ENCODE measurements at places on chromosomes 16 and 17.

DNA sequence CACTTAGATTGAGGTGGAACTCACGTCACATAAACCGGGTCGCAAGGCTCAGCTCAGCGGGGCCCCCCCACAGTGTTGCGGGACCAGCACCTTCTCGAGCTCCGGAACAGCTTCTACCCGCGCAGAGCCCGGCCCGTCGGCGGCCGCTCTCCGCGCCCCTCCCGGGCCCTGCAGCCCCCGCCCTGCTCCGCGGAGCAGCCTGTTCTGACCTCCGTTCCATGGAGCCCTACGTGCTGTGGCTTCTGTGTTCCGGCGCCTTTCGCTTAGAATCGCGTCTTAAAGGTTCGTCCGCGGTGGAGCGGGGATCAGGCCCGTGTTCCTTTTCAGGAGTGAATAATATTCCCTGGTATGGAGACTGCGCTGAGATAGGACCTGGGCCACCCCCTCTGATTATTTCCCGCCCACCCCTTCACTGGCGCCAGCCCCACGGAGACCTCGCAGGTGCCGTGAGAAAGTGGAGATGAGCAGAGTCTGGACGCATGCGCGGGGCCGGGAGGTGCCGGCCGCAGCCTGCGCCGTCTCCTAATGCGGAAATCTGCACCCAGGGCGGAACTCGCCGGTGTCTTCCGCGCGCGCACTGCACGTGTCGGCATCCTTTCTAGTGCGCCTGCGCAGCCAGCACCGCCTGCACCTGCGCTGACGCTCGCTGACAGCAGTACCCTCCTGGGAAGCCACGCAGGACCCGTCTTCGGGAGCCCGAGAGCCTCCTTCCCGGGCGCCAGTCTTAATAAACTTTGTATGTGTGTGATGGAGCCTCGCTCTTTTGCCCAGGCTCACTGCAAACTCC lies 30.9 kb downstream of the ZNF778 start:
- DNase-seq, result no peak

DNA sequence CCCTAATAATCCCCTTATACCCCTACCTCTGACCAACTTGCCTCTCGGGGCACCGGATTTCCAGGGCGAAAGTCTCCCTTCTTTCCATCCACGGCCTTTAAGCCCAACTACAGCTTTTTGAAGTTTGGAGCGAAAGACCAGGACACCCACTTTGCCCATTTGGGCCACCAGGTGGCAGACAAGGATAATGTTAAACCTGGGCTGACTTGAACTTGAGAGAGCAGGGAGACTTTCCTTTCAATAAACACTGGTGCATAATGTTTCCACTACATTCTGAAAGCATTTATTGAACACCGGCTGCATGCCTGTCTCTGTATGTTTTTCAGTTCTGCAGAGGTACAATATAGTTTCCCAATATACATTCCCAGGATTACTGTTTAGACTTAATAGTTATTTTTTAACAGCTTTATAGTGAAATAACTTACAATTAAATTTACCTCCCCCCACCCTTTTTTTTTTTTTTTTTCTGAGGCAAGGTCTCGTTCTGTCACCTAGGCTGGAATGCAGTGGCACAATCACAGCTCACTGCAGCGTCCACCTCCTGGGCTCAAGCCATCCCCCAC lies 6.9 kb upstream of the CES3 start:
- DNase-seq, result peak; percentile 56

- DNase-seq, result no peak
Observed at GRCh38 chr17:42141382-42141781, 13.4 kb downstream of the RAB5C start.

GRCh38 chr16:73040735-73041402 lies 7.1 kb downstream of the ZFHX3 start:
- DNase-seq, result no peak

DNA sequence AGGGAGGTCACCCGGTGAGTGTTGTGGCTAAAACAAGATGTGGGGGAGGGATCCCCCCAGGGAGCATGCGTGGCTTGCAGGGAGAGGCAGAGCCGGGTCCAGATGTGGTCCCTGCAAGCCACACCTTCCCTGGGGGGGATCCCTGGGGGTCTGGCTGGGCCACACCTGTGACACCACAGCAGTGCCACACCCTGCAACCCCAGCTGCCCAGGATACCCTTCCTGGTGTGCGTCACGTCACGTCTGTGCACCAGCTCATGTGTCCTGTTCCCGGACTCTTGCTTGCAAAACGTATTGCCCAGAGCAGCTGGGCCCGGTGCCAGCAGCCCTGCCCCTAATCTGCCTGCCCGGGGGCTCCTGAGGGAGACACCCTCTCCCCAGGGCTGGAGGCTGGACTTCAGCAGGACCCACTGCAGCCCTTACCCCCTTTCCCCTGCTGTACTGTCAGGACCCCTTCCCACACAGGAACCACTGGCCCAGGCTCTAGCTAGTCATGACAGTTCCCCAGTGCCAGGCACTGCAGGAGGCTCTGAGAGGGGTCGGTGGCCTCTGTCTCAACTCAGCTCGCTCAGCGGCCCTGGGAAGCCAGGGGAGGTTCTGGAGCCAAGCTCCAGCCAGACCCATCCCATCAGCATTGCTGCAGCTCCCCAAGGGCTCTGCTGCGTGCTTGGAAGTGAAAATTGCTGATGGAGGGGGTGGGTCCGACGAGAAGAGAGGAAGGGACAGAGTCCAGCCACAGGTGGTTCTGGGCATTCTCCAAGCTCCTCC lies 25.8 kb upstream of the ACSF3 start:
- no peak for DNase-seq

GRCh38 chr16:68478526-68479250 lies 30.4 kb upstream of the SMPD3 start:
- no peak for DNase-seq

DNA sequence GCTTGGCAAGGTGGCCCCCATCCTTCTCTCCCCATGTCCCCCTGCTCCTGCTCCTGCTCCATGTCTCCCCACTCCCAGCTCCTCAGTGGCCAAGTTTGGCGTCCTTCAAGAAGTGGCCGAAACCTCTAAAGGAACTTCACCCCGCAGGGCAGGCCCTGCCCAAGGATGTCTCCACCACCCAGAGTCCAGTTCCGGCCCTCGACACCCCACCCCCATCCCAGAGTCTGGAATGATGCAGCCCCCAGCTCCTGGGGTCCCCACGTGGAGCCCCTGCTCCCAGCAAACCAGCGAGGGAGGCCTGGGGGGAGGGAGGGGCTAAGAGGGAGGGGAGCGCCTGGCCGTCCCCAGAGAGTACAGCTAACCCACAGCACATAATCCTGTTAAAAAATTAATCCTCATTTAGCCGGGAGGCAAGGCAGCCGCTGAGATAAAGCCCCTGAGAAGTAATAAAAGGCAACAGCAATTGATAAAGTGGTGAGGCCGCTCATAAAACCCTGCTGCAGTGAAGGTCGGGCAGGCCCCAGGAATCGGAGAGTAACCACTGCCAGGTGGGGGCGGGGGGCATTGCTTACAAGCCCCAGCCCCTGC lies 9.9 kb upstream of the ENPP7 start:
- no peak for DNase-seq

- DNase-seq, result peak; percentile 41
Observed at GRCh38 chr17:37405955-37406634, 541 bp downstream of the ACACA start.

DNA sequence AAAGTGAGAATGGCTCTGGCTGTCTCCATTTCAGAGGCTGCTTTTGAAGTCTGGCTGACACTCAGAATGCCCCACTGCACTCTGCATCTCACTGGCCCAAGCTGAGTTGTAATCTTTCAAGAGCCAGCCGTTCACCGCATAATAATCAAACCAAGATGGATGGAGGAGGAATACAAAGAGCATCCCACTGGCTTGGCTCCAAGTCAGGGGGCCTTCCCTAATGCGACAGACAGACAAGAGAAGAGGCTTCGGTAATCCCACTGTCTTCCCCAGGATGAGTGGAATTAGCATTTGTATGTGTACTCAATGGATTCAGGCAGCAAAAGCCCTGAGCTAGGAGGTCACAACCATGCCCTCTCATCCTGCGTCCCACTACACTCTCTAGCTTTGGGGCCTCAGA lies 68.0 kb downstream of the CBLN1 start:
- no peak for DNase-seq

DNA sequence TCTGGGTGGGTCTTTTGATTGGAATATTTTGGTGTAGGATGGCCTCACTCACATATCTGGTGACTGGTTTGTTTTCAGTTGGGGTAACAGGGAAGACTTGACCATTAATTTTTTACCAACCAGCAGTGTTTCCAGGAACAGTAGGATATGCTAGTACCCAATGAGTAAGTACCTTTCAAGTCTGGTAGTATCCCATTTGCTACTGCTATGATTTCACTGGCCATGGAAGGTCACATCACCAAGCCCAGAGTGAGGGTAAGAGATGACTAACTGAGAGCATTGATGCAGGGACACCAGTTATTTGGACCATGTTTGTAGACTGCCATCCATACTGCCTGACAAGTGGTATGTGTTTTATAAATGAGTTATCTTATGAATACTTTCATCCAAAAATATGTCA lies 277.7 kb downstream of the MAP2K6 start:
- DNase-seq, result no peak

GRCh38 chr17:70394473-70395232 lies 225.3 kb downstream of the KCNJ2 start:
- DNase-seq, result no peak

DNA sequence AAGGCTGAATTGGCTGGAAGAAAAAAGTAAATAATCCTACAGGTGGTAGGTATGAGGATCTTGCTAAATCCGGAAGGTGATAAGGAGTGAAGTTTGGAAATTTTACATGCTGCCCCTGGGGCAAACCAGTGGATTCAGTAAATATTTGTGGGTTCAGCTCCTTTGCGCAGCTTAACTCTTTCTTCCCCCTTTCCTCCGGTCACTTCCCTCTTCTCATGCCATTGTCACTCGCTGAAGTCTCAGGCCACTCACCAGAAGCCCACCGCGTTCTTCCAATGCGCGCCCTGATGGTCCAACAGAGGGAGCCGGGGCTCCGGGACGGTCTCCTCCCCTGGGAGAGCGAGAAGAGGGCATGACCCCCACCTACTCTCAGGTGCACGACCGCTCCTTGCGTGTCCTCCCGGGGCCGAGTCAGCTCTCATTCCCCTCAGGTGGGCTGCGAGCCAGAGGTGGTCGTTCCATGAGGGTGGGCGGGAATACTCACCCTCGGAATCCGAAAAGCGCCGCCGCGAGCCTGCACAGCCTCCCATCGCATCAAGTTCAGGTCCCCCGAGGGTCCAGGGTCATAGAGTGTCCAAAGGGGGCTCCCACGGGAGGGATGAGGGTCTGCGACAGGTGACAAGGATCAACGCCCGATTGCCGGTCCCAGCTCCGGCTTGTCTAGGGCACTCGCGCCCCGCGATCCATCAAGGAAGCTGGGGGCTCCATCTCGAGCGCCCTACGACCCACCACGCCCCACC lies 474 bp downstream of the CLN3 start:
- no peak for DNase-seq

DNA sequence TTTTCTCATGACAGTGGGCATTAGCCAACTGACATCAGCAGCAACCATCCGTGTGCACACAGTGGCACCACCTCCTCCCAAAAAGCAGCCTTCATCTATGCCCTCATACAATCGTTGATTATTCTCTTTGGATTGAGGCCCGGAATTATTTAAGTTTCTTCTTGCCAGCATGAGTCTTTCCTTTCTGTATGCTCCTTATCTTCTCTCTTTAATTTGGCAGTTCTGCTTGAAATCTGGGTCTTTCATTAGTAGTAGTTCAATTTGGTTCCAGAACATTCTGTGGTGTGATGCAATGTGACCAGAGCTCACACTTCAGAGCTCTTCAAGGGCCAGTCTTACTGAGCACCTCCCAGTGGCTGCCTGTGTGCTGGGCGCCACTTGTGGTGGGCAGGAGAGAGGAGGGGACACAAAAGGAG lies 52.2 kb upstream of the STH start:
- no peak for DNase-seq

All from NCI-H2227 treated with DMSO at 0.1 percent for 48 hours (cell line).